ENCODE measurements at places on chromosomes 3 and 15.

DNA sequence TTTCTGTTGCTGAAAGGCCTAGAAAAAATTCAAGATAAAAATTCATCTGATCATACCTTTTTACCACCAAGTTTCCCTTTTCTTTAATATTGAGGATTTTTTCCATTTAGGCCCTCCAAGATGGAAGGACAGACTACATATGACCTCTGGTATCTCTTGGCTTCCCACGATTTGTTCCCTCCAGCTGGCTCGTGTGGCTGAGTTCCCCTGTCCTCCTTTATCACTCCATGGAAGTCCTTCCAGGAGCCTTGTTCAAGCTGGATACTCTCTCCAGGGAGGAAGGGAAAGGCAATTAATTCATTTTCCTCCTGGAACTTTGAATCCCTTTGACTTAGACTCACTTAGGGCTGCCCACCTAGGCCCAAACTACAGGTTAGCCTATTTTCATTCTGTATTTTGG, 110.6 kb downstream of the CFAP44 start:
- no peak for DNase-seq

DNA sequence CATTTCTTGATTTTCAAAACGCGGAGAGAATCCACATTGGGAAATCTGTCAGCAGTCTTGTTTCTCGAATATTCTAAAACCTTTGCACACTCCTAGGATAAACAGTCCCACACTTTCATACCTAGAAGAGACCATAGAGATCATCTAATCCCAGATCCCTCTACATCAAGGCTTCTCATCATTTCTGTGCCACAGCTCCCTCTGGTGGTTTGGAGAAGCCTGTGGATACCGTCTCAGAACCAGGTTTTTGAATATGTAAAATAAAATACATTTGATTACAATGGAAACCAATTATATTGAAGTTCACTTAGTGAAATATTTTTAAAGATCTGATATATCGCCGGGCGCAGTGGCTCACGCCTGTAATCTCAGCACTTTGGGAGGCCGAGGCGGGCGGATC, 211.9 kb upstream of the GOLGA6L4 start:
- peak; percentile 27 for DNase-seq

DNA sequence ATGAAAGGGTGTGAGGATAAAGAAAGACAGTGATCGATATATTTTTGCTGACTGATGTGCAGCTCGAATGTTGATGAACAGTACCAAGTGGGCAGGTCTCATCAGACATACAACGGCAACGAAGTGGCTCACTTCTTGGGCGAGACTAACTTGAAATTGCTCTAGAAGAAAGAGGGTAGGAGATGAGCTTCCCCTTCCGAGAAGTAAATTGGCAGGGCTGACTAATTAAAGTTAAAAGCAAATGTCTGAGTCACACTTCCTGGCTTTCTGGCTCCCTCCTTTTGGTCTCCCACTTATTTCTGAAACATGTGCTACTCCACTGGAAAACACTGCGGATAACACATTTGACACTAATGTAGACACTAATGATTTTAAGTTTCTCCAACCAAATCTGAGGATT, 228.3 kb downstream of the ABHD5 start:
- DNase-seq = no peak

GRCh38 chr3:130759692-130760338, 13.2 kb upstream of the PIK3R4 start:
- DNase-seq = peak; percentile 49

- DNase-seq = no peak
Measured at GRCh38 chr3:197953881-197954280, 3.9 kb downstream of the RPL35A start.

DNA sequence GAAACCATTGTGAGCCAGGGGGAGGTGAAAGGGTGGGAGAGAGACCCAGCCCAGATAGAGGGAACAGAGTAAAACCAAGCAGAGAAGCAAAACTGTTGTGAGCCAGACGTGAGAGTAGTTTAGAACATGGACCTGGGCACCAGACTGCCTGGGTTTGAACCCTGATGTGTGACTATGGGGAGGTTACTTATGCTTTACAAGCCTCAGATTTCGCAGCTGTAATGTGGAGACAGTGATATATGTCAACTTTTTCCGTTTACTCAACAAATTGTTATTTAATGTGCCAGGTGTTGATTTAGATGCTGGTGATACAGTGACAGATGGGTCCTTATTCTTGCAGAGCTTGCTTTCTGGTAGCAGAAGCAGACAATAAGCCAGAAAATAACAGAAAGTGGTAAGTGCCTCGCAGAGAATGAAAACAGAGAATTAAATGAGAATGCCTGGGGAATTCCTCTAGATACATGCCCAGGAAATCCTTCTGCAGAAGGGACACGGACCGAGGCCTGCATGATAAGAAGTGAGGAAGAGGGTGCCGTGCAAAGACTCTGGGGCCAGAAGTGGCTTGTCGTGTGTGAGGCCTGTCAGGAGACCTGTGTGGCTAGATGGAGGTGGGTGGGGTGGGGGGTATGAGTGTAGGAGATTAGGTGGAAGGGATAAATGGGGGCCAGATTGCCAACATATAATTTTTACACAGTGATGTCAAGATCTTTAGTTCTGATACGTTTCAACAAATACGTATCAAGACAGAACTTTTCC, 15.0 kb downstream of the KAT2B start:
- peak; percentile 58 for DNase-seq

GRCh38 chr3:10935028-10935427, 57.5 kb upstream of the SLC6A1 start:
- no peak for DNase-seq

GRCh38 chr15:66674756-66675155, 27.3 kb upstream of the SMAD6 start:
- no peak for DNase-seq

- DNase-seq = no peak
Measured at GRCh38 chr15:89096664-89097063, 8.4 kb downstream of the ABHD2 start.

- DNase-seq = no peak
Measured at GRCh38 chr3:59824876-59825275, 775.1 kb upstream of the CFAP20DC start.

- DNase-seq = no peak
Measured at GRCh38 chr3:7456386-7456785, 595.5 kb downstream of the GRM7 start.

GRCh38 chr15:68010361-68011153, 43.6 kb upstream of the PIAS1 start:
- DNase-seq = no peak

GRCh38 chr15:87348746-87349145, 907.8 kb downstream of the NTRK3 start:
- DNase-seq = no peak

GRCh38 chr15:78264304-78265136, at the start of gene DNAJA4:
Gene DNAJA4, plus strand, starts transcription at chr15:78264562. Its CDS starts 202 bp downstream, at chr15:78264764.
- DNase-seq = peak; percentile 53

GRCh38 chr15:98530570-98530969, 117.8 kb upstream of the IGF1R start:
- DNase-seq = peak; percentile 24

DNA sequence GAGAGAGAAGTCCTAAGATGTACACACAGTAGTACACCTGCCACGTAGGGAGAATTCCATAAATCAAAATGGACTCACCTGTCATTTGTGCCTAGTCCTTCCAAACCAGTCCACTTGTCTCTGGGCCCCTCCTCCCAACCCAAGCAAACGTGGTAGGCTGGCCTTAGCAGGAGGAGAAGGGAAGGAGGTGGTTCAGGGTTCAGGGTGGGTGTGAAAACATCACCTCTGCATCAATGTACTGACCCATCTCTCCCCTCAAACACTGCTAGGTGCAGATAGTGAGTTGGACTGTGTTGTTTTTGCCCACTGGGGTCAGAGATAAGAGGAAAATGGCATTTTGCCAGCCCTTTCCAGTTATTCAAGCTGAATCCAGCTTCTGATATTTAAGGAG, 99.3 kb downstream of the MME start:
- no peak for DNase-seq

DNA sequence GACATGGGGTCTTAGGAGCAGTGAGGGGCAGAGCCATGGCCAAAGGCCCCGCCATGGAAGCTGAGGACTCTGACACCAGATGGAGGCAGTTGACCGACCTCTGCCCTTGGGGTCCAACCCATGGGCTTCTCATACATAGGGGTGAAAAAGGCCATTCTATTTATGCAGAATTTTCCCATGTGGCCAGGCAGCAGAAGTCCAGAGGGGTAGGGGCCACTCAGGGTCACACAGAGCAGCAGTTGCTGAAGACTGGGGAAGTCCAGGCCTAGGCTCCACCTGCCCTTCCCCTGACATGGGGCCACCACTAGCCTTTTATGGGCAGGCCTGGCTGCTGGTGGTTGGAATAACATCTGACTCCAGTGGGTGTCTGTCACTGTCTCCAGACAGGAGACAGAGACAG, 6.4 kb downstream of the PRSS50 start:
- no peak for DNase-seq

- DNase-seq = no peak
Measured at GRCh38 chr15:24318981-24319380, 356.6 kb upstream of the NPAP1 start.

- DNase-seq = no peak
Measured at GRCh38 chr15:49813625-49814024, 192.8 kb downstream of the DTWD1 start.

GRCh38 chr3:139292192-139292591, 51.6 kb upstream of the MRPS22 start:
- DNase-seq = no peak

DNA sequence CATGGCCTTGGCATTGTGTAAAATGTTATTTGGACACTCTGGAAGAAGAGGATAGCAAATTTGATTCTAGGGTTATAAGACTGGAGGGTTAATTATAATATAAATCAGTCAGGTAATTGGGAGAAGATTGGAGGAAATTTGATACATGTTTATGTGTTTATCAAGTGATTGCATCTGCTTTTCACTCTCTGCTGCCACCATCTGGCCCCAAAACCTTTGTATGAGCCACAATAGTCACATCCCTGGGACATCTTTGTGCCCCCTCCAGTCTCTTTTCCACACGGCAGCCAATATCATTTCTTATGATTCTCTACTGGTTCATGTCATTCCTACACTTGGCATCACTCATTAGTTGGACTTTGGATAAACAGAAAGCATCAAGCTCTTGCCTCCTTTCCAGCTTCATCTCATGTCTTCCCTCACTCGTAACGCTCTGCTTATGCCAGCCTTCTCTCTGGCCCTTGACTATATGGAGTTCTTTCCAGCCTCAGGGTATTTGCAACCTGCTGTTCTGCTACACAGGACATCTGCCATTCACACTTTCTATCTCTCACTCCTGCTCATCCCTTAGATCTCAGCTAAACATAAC, 602.3 kb upstream of the SUCLG2 start:
- peak; percentile 17 for DNase-seq

- no peak for DNase-seq
Measured at GRCh38 chr3:37586280-37586679, 275.4 kb upstream of the CTDSPL start.

DNA sequence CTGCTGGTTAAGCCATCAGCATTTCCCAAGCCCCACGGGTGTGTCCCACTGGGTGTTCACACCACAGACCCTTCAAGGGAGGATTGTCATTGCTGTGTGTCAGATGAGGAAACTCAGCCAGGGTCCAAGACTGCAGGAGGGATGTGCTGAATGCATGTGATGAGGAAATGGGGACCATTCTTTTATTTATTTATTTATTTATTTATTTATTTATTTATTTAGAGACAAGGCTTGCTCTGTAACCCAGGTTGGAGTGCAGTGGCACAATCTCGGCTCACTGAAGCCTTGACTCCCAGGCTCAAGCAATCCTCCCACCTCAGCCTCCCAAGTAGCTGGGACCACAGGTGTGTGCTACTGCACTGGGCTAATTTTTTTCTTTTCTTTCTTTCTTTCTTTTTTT, 20.8 kb downstream of the PIF1 start:
- DNase-seq = no peak

- DNase-seq = no peak
Measured at GRCh38 chr3:194121891-194122631, 13.9 kb upstream of the HES1 start.

- DNase-seq = no peak
Measured at GRCh38 chr3:188916934-188917401, 254.8 kb upstream of the TPRG1 start.

DNA sequence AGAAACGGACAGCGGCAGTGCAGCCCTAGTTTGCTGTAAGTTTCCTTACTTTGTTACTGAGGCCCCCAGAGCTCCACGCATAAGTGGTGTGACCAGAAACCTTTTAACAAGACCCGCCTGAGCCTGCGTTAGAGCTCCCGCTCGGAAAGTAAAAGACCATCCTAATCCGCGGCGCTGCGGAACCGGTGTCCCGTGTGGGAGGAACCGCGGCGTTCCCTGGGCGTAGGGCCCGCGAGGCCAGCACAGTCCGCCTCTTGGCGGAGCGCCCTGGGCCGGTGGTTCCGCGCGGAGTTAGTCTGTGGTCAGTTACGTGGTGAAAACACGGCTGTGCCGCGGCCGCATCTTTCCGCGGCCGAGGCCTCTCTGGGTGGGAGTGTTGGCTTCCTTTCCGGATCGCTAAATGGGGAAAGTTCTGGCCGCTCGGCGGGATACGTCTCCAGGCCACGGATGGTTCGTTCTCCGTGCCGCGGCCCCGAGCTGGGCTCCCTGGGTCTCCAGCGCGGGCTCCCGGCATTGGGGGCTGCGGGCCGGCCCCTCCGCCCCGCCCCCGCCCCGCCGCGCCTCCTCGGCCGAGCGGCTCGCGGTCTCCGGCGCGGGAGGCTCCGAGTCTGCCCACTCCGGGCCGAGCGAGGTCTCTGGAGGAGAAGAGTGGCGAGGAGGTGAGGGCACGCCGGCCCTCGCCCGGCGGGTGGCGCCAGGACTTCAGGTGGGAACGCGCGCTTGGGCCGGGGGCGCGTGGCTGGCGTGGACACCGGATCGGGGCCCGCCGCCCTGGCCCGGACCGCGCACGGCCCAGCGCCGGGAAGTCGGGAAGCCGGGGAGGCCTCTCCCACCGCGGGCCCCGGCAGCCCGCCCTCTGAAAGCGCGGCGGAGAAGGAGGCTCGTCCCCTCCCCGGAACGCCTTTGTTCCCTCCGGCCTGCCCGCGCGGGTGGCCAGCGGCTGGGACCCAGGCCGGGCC, 754 bp downstream of the B3GNT5 start:
- DNase-seq = peak; percentile 35

DNA sequence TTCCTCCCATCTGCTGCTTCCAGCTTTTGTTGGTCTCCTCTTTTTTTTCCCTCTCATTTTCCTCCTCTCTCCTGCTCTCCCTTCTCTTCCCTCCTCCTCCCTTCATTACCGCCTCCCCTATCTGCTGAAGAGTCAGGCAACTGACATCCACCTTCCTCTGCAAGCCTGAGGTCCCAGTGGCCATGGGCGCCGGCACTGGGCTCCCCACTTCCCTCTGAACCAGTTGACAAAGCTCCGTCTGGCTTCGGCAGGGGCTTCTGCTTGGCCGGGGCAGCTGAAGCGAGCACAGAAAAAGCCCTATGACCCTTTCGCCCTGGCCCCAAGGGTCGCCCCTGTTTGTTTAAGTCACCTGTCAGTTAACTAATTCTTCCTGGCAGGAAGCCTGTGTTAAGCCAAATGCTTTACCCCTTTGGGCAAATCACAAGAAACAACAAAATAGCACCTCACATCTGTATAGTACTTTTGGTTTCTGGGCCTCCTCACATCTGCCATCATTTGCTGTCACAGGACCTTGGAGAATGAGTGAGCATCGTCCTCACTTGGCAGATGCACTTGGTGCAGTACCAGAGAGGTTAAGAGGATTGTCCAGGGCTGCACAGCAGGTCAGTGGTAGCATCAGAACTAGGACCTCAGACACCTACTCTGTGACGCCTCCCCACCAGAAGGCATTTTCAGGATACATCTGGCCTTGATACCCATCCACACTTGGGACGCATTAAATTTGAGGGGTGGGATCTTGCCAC, 27.7 kb downstream of the ITGA11 start:
- no peak for DNase-seq

- no peak for DNase-seq
Measured at GRCh38 chr3:10474847-10475246, 30.5 kb downstream of the ATP2B2 start.
